Activated gamma-delta T cell treated with Interleukin-2 at 50 U/mL for 16 hours (primary cell): ENCODE measurements at places on chromosomes 7 and 10.

- DNase-seq, result no peak
Observed at GRCh38 chr10:86291616-86292340, 74.8 kb downstream of the GRID1 start.

DNA sequence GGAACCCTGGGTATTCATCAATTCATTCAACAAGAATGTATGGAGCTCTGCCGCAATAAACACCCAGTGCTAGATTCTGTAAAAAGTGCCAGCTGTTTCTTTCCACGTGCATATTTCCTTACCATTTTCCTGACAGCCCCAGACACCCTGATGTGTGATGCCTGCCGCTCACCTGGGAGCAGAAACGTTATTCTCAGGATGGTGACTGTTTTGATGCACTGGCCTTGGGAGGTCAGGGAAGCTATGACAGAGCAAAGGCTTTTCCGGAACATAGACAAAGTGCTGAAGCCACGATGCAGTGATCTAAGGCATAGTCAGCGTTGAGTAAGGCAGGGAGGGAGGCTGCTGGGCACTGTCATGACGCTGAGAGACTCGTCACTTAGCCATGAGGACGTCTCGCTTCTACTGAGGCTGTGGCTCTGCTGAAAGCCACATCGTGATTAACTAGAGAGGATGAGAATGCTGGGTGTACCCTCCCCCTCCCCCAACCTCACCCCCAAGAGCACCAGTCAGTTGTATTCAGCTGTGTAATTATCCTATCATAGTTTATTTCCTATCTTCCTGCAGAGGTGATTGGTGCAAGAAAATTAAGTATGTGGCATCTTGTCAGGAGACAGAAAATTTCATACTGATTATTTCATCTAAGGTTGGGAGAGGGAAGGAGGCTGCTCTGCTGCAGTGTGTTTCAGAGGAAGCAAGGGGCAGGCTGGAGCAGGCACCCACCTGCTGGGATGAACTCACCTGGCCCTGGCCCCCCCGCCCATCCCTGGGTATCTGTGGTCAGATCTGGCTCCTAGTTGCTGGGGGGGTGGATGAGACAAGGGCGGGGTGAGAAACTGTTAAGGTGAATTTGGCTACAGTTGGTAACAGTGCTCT lies 48.8 kb upstream of the SMNDC1 start:
- DNase-seq, result peak; percentile 27

DNA sequence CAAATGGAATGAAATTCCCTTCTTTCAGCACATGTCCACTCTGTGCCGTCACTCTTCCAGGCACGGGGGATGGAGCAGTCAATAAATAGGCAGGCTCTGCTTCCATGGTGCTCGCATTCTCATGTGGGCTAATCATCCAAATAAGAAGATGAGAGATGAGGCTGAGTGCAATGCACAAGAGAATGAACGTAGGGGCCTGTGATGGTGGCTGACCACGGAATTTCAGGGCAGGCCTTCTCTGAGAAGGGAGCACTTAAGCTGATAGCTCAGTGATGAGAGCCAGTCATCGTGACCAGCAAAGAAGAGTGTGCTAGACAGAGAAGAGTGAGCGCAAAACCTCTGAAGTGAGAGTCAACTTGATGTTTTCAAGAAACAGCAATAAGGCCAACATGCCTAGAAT lies 47.9 kb downstream of the TAF3 start:
- DNase-seq, result no peak

- DNase-seq, result no peak
Observed at GRCh38 chr7:129334473-129334872, 99.8 kb upstream of the STRIP2 start.

GRCh38 chr7:120023494-120024167 lies 249.3 kb upstream of the KCND2 start:
- no peak for DNase-seq

DNA sequence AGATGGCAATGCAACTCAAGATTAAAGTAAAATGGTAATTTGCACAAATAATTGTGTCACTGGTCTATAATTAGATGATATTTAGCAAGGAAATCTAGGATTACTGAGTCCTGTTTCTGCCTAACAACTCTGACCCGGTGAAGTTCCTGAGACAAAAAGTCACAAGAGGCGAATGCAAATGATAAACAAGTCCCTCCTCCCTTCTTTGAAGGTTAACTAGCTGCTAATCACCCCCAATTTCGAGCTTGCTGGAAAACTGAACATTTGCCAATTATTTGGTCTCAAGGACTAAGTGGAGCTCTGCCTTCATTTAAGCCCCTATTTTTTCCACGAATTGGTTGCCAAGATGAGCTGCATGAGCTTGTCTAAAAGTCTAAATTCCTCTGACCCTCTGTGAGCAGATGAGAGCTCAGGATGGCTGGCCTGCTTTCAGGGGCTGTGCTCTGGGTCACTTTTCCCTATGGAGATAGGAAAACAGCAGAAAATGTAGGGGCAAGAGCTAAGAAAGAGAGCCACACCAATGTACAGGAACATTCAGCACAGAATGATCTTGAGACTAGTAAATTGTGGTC lies 127.3 kb downstream of the MBL2 start:
- no peak for DNase-seq

GRCh38 chr7:125169088-125169487 lies 239.5 kb upstream of the POT1 start:
- no peak for DNase-seq

DNA sequence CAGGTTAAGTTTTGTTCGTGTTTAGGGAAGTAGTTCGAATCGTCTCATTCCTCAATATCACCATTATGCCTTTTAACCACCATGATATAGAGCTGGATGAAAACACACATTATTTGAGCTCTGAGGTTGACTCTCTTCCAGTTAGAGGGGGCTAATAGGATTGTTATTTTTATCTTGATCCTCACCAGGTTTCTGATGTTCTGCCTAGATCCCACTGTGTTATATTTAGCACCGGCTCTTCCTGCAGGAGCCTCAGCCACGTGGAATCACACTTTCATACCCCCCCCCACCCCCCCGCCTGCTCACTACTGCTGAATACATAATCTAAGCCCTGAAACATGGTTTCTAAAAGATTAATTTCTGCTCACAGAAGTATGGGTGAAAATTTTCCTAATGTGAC lies 88.3 kb downstream of the NRCAM start:
- no peak for DNase-seq

DNA sequence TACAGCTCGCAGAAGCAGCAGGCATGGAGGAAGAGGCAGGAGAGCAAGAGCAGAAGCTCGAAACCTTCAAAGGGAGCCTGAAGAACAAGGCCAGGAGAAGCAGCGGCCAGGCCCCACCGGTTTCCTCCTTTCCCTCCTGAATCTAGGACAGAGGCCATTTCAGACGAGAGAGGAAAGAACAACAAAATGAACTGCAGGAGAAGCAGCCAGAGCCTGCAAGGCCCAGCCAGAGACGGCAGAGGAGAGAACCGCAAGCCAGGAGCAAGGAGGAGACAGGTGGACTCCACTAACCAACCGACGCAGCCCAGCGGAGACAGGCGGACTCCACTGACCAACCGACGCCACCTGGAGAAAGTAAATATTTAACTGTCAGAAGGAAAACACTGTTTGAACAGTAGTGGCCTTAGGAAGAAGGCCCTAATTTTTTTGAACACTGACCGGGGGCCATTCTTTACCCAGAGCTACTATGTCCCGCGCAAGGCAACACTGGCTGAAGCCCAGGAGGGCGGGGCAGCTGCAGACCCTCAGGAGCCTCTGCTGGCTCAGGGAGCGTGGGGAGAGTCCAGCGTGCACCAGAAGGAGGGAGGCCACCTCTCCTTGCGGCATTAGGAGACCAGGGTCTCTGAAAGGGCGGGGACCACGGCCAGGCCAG lies 559.2 kb downstream of the PTPRN2 start:
- DNase-seq, result no peak

DNA sequence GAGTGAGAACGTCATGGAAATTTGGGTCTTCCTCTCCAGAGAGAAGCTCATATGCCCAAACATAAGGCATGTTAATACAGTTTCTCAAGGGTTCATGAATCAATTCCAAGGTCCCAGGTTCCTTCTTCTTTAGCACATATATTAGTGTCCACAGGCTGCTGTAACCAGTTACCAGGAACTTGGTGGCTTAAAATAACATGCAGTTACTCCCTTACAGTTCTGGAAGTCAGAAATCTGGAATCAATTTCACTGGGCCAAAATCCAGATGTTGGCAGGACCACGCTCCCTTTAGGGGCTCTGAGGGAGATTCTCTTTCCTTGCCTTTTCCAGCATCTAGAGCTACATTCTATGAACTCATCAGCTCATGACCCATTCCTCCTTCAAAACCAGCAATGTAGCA lies 64.8 kb downstream of the MRC1 start:
- DNase-seq, result no peak

DNA sequence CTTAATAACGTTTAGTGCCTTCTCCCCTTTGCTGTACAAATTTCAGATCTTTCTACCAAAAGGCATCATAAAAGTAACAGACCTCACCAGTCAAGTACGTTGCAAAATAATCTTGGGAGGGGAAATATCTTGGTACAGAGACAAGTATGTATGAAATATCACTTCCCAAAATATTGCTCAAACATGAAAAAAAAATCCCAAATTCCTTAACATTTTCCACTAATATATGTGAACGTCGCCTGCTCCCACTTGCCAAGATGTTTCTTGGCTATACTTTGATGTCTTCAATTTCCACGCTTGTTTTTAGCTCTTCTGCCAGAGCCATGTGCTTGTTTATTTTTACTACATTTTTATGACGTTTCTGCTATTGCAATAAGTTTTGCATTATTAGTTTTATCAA lies 223.5 kb downstream of the PLXNA4 start:
- DNase-seq, result no peak

- no peak for DNase-seq
Observed at GRCh38 chr10:75070476-75070875, 41.0 kb upstream of the SAMD8 start.

GRCh38 chr7:30503274-30504212 lies 1.1 kb downstream of the GGCT start:
- DNase-seq, result no peak

DNA sequence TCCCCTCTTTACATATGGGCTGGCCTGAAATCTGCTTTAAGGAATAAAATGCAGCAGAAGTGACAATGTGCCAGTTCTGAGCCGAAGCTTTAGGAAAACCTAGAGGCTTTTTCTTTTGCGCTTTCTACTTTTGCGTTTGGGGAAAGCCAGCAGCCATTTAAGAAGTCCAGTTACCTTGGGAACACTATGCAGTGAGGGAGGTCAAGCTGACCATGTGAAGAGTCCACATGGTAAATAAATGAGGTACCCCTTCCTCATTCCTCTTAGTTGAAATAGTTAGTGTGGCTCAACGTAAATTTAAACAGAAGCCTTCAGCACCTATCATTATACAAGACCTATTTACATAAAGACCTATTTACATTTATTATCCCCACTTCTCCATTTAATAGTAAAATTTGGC lies 78.5 kb downstream of the TFPI2 start:
- DNase-seq, result no peak

DNA sequence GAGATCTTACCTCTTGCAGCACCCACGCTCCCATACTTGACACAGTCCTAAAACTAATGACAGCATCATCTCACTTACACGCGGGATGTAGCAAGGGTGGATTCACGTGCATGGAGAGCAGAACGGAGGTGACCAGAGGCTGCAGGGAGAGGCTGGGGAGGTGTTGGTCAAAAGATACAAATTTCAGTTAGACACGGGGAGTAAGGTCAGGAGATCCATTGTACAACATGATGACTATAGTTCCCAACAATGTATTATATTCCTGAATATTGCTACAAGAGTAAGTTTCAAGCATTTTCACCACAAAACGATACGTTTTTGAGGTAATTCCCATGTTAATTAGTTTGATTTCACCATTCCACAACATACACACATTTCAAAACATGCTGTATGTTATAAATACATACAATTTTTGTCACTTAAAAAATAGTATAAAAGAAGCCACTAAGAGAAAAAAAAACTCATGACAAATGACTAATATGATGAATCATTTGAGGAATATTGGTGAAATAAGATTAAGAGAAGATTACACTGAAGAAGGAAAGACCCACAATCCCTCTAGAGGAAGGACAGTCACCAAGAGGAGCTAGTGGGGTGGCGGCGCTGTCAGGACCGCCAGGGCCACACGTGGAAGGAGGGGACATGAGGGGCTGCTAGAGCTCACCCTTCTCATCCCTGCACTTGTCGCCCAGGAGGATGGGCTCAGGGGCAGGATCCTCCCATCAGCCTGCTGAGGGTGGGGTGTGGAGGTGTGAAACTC lies 49.4 kb upstream of the EGFR start:
- DNase-seq, result no peak

DNA sequence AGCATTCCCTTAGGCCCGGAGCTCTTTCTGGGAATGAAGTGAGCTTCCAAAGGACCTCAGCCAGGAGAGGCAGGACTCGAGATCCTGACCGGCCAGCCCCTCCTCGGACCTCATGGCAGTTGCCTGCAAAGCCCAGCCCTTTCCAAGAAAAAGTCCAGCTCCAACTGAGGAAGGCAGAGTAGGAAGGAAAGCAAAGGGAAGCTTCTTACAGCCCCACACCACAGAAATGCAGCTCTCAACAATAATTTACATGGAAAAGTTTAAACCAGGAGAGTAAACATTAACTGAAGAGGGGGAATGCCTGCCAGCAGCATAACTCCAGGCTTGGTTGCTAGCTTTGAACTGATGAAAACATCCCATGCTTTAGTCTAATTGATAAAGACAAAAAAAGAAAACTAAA lies 153.9 kb upstream of the PFKP start:
- DNase-seq, result no peak

- no peak for DNase-seq
Observed at GRCh38 chr10:82084904-82085303, 209.9 kb downstream of the NRG3 start.

DNA sequence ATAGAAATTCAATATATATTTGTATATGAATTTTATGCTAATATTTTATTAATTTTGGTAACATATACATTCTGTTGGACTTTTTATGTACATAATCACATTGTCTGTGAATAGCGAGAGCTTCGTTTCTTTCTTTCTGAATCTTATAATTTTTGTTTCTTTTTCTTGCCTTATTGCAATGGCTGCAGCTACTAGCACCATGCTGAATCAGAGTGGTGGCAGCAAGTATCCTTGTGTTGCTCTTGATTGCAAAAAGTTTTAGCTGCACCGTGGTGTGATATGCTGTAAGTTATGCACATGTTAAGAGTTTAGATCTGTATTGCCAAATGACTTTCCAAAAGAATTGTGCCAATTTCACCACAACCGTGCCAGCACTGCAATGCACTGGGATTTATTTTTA lies 32.6 kb downstream of the ELFN1 start:
- no peak for DNase-seq

DNA sequence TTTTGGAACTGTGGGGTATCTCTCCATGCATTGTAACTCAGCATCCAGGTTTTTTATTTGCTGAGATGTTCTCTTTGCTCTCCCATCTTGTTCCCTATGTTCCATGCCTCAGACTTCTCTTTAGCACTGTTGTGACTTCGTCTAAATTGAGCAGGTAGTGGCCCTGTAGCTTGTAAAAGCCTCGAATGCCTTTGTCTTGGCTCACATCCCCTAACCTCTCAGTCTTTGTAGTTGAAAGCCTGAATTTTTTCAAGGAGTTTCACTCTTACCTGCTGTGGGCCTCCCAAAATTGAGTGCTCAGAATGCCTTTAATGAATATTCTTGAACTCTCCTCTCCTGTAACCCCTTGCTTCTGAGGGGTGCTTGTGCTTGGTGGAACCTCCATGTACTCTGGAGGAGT lies 1137.3 kb downstream of the REEP3 start:
- no peak for DNase-seq

DNA sequence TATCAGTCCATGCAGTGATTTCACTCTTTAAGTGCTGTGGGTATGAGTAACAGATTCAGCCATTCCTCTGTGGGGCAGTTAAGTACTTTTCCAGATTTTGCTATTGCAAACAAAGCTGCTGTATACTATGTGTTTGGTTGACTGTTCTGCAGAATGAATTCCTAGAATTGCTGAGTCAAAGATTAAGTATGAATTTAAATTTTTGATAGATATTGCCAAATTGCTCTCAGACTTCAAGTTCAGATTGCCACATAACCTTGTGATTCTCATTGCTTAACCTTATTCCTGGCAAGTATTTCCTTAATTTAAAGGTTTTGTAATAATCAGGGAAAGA lies 21.6 kb upstream of the SAR1A start:
- DNase-seq, result no peak
